ENCODE measurements at places on chromosomes 2 and 18.

DNA sequence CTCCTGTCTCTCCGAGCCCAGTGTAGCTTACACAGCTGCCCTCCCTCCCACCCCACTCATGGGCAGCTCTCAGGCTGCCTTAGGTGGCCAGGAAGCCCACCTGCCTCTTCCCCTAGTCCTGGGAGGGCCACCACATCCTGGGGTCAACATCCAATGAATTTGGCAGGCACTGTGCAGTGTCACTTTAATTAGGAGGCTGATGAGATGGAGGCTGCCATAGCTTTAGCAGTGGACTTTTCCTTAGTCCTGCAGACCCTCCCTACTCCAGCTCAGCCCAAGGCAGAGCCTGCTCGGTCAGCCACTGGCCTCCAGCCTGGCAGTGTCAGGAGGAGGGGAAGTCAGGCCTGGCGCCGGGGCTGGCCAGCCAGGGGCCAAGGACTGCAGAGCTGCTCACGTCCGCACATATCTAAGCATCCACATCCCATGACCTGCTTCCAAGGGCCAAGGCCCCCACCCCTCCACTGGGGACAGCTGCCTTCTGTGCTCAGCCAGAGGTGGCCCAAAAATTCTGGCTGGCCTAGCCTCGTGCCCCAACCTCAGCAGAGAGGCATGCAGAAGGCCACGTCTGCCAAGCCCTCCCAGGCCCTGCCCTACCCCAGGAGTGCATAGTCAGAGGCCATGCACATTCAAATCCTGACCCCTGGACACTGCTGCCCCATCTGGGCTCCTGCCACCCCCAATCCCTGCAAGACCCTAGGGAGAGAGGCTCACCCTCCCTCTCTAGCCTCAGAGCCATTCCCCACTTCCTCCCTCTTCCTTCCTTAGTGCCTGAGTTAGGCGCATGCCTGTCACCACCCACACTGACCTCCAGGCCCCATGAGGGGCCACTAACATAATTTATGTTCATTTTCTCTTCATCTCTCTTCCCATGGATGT lies 33.1 kb downstream of the ADRA2B start:
- no peaks in the 10 kb centered on the region for H3K4me1 ChIP-seq
- H3K27ac ChIP-seq: no peak overlapping the region
- peak; percentile 8 for DNase-seq
- no peaks in the 10 kb centered on the region for H3K36me3 ChIP-seq
- H3K4me3 ChIP-seq: no peak overlapping the region

DNA sequence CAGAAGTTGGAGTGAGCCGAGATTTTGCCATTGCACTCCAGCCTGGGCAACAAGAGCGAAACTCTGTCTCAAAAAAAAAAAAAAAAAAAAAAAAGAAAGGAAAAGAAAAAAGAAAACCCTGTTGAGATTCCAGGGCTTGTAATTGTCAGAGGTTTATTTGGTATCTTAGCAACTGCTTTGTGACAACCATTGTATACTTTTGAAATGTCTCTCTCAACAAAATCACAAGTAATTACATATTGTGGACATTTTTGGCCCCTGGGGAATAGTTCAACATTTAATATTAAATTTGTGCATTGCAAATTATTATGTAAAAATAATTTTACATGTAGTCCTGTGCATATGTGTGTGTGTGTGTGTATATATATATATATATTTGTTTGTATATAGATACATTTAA lies 270.8 kb downstream of the GALNT13 start:
- no peak overlapping the region for H3K4me3 ChIP-seq
- DNase-seq: peak; percentile 38
- H3K27ac ChIP-seq: no peak overlapping the region
- no peaks in the 10 kb centered on the region for H3K36me3 ChIP-seq
- H3K27me3 ChIP-seq: no peaks in the 10 kb centered on the region
- H3K4me1 ChIP-seq: no peaks in the 10 kb centered on the region

DNA sequence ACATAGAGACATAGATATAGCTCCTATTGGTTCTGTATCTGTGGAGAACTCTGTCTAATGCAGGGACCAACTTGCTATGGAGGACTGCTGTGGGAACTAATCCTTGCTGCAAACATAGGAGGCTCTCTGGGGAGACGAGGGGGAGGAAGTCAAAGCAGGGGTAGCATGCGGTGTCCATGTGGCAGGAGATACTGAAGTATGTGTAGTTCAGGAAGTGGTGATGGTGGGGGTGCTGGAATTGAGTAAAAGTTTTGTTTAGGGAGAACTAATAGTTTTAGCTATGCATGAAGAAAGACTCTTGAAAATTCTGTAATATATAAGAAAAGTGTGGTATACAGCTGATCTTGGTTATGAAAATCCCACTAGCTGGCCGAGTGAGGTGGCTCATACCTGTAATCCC lies 62.0 kb downstream of the ANKRD44 start:
- no peak for DNase-seq
- no peak overlapping the region for H3K4me3 ChIP-seq
- peak overlapping the region; percentile 39 for H3K27ac ChIP-seq

- DNase-seq: no peak
- H3K36me3 ChIP-seq: no peaks in the 10 kb centered on the region
- H3K27me3 ChIP-seq: no peaks in the 10 kb centered on the region
- H3K4me1 ChIP-seq: no peaks in the 10 kb centered on the region
- H3K27ac ChIP-seq: no peak overlapping the region
Observed at GRCh38 chr2:4533806-4534205, 830.4 kb downstream of the DCDC2C start.

- no peaks in the 10 kb centered on the region for H3K27me3 ChIP-seq
- H3K4me3 ChIP-seq: no peak overlapping the region
- peak; percentile 87 for DNase-seq
- H3K4me1 ChIP-seq: peaks cover 8% of the 10 kb centered on the region
- H3K27ac ChIP-seq: no peak overlapping the region
Observed at GRCh38 chr18:22005191-22005841, 164.1 kb upstream of the GATA6 start.

DNA sequence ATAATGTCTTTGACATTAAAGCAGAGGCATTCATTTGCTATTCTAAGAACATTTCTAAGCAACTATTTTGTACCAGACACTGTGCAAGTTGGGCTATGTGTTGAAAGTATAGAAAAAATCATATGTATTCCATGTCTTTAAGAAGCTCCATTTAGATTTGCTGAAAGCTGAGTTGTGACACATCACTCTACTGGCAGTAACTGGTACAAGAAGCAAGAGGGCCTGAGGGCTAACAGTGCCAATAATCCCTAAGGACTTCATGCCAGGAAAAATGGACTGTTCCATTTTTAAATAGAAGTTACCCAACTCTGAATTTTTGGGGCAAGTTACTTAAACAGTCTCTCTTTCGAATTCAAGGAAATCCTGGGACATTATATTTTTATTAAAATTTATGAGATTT lies 178.7 kb downstream of the SRBD1 start:
- no peaks in the 10 kb centered on the region for H3K36me3 ChIP-seq
- no peak overlapping the region for H3K4me3 ChIP-seq
- H3K27me3 ChIP-seq: no peaks in the 10 kb centered on the region
- DNase-seq: no peak
- H3K27ac ChIP-seq: no peak overlapping the region

DNA sequence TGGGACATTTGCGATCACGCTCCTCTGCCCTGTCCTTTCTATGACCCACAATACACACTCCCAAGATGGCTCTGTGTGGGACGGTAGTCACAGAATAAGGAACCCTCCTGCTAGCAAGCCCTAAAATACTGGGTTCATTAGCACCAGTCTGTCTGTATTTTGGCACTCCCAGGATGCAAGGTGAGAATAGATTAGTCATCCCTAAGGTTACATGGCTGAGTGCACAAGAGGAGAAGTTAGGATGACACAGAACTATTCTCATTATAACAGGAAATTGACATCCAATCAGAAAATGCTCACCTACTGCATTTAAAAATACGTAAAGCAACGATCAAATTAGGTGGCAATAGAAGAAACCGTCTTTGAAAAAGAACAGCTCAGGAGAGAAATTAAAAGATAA lies 590.2 kb downstream of the EPHA4 start:
- H3K27ac ChIP-seq: no peak overlapping the region
- no peak for DNase-seq
- no peaks in the 10 kb centered on the region for H3K4me1 ChIP-seq
- H3K27me3 ChIP-seq: no peaks in the 10 kb centered on the region
- no peak overlapping the region for H3K4me3 ChIP-seq

DNA sequence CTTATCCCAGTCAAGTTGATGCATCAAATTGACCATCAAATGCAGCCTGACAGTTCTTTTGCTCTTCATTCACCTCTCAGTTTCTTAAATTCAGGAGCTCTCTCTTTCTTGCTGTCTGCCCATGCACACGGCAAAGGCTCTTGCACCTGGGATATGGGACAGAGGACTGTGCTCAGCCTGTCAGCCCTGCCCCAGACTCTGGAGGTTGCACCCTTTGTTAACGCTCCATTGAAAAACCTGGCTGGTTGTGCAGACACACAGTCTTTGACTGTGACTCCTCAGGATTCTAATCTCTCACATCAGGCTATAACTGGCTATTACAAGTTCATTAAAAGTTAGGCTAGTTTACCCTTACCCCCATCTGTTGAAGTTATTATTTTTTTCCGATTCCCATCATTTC lies 1032.5 kb downstream of the SOCS6 start:
- peaks cover 11% of the 10 kb centered on the region for H3K4me1 ChIP-seq
- no peak overlapping the region for H3K4me3 ChIP-seq
- no peak for DNase-seq

DNA sequence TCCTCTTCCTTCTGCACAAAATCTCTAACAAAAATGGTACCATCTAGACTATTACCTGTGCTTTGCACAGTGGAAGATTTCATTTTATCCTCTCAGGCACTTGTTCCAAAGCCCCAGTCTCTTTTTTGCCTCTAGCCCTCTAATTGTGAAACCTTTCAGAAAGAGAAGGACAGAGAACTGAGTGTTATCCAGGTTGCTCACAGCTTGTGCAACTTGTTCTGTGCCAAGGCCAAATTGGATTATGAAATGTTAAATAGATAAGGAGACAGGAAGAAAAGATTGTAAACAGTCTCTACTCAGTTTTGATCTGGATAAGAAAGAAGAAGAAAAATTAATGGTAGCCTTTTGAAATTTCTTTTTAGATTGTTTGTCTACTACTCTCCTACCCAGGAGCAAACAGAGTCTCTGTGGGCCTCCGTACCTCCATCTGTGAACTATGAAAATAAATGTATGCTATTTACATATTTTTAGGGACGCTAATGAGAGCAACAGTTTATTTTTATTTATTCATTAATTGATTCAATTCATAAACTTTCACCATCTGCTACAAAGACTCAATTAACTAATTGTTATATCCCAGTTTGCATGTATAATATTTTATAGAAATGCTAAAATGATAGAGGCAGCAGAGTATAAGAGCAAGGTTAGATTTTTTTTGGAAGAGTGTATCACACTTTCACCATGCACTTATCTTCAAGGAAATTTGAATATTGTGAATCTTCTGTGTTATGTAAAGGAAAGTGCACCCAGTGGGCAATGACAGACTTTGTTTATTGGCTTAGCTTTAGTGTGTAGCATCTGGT lies 339.0 kb upstream of the ETAA1 start:
- DNase-seq: no peak
- no peaks in the 10 kb centered on the region for H3K27me3 ChIP-seq
- no peaks in the 10 kb centered on the region for H3K4me1 ChIP-seq

GRCh38 chr18:48734460-48734859 lies 195.6 kb downstream of the CTIF start:
- no peak for DNase-seq
- no peaks in the 10 kb centered on the region for H3K36me3 ChIP-seq
- no peak overlapping the region for H3K4me3 ChIP-seq
- H3K4me1 ChIP-seq: peaks cover 10% of the 10 kb centered on the region
- H3K27ac ChIP-seq: no peak overlapping the region

DNA sequence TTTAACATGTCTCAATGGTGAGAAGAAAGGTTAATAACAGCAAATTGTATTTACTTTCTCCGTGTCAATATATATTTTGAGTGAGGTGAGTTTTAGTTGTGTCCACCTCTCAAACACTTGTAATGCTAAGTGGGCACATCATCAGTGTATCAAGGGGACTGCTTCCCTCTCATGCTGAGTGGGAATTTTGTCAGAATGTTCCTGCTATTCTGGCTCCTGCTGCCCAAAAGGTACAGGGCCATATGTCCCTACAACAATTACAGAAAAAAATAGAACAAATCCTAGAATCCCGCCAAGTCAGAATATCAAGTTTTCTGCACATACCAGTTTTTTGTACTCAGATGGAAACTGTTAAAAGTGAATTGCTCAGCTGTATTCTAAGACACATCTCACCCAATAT lies 5.4 kb upstream of the CERKL start:
- DNase-seq: no peak
- no peaks in the 10 kb centered on the region for H3K4me1 ChIP-seq
- H3K4me3 ChIP-seq: no peak overlapping the region
- H3K27ac ChIP-seq: no peak overlapping the region

DNA sequence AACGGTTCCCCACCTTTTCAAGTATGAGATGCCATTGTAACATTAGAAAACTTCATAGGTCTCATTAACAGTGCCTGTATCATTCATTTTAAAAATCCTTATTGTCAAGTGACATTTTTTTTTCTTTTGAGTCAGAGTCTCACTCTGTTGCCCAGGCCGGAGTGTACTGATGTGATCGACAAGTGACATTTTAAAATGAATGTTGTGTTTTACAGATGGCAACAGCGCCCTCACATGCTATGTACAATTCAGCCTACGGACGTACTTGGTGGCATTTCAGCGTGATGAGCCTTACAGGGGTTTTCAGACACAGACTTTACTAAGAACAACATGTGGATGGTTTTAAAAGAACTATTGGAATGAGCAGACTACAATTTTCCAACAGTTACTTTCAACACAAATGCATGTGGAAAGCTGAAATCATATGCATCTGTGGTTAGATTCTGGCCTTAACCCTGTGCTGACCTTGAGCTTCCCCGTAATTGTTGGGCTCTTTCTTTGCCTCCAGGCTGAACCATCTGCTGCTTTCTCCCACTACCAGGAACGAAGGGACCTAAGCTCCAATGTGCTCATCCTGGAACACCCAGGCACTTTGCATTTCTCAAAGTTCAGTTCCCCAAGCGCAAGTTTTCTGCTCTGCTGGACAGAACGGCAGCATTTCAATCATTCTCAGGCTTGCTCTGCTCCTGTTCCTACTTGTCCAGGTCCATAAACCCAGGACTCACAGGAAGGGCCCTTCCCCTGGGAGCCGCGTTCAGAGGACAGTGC lies 119.9 kb upstream of the NDUFV2 start:
- DNase-seq: peak; percentile 50
- H3K27ac ChIP-seq: no peak overlapping the region
- H3K4me3 ChIP-seq: no peak overlapping the region
- H3K27me3 ChIP-seq: no peaks in the 10 kb centered on the region
- H3K36me3 ChIP-seq: no peaks in the 10 kb centered on the region
- no peaks in the 10 kb centered on the region for H3K4me1 ChIP-seq

GRCh38 chr2:3341336-3341735 lies 36.3 kb downstream of the EIPR1 start:
- H3K27me3 ChIP-seq: no peaks in the 10 kb centered on the region
- no peaks in the 10 kb centered on the region for H3K36me3 ChIP-seq
- DNase-seq: no peak
- no peak overlapping the region for H3K4me3 ChIP-seq
- H3K27ac ChIP-seq: no peak overlapping the region

DNA sequence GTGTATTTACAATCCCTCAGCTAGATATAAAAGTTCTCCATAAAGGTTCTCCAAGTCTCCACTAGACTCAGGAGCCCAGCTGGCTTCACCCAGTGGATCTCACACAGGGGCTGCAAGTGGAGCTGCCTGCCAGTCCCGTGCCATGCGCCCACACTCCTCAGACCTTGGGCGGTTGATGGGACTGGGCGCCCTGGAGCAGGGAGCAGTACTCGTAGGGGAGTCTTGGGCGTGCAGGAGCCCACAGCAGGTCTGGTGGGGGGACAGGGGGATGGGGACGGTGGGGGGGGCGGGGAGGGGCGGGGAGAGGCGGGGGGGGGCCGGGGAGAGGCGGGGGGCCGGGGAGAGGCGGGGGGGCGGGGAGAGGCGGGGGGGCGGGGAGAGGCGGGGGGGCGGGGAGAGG lies 54.7 kb upstream of the RND3 start:
- no peaks in the 10 kb centered on the region for H3K36me3 ChIP-seq
- no peaks in the 10 kb centered on the region for H3K27me3 ChIP-seq
- no peak overlapping the region for H3K27ac ChIP-seq

Measured in lung (tissue), 17 donors.